ENCODE measurements at places on chromosomes 5 and 9. TPM values are rescaled to one million over a fixed set of nuclear protein-coding genes. Genes with fewer than 3 reads are reported as not detected.
A peak's percentile ranks its signal among the peaks of the same experiment; 100 is the strongest.

Gene ARPC5L
- 28.2 TPM for polyA plus RNA-seq

Gene CAMK2A
- 116 TPM for polyA plus RNA-seq

Gene PIP5K1B
- polyA plus RNA-seq: 1.7 TPM

DNA sequence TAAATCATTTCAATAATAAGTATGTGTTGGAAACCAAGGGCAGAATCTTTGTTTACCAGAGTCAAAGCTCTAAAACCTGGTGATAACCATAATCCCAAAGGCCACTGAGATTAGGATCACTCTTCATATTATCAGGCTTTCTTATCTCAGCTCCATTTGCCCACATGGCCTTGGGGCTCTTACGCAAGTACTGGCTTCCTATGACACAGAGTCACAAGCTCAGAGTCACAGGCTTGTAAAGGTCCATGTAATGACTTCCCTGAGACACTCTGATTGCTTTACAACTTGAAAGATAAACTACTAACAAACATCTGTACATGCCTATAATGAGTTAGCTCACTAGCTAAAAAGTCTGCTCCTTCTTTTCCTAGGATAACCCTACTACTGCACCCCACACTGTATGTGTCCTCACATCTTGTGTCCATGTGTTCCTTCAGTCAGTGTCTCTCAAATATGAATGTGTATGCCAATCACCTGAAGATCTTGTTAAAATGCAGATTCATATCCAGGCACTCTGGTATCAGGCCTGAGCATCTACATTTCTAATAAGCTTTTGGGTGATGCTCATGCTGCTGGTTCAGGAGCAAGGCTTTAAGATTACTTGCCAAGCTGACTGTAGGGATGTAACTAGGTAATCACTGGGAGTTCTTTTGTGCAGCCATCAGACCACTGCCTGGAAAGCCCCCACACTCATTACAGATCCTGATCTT lies 28.4 kb downstream of the SEMA6A start:
- DNase-seq: no peak

Gene FAM200C
- polyA plus RNA-seq: 12.2 TPM

DNA sequence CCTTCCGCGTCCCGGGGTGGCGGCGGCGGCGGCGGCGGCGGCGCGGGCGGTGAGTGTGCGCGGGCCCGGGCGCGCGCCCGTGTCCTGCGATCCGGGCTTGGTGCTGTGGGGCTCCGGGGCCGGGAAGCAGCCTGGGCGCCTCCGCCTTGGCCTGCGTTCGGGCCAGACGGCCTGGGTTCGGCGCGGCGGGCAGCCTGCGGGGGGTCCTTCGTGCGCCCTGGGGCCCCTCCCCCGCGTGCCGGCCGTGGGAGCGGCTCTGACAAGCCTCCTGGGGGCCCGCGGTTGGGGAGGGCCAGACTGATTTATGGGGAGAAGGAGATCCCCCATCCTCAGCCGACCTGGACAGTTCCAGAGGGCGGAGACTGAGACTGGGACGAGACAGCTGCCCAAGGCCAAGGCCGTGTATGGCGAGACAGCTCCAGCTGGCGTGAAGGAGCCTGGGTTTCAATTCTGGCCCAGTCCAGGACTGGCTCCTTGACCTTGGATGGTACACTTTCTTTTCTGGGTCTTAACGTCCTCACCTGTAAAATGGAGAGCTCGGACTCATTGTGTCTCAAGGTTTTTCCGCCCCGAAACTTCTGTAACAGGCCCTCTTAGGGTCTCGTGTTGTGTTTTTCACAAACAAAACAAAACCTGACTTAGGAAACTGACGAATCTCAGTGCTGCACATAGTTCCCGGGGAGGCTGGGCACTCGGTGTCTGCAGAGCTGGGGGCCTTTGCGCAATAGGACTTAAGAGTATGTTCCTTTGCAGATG lies 603 bp downstream of the TMEM268 start:
- DNase-seq: peak; percentile 55

DNA sequence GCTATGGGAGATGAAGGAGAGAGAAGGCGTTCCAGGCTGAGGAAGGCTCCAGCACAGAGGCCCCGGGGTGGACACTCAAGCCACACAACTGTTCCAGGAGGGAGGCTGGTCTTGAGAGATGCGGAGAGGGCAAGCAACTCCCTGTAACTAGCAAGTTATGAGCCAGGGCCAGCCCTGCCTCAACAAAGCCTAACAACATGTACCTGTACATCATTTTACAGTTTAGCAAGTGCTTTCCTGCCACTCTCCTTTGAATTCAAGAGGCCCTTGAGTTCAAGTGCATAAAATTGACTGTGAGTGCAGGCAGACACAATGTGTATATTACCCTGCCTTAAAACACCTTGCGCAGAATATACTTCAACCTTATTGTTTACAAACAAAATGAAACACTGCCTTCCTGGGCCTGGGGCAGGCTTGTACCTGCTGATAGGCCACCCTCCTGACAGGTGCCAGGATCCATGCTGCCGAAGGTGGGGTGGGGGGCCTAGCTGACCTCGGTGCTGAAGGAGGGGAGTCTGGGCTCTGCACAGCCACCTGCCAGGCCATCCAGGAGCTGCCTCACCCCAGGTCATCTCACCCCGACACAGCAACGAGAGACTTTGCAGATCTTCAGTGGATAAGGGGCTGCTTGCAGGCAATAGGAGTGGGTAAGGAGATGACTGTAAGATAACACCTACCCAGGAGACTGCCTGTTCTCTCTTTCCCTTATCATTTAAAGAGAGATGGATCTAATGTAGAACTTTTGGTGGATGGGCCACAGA lies 80.0 kb downstream of the PPARGC1B start:
- no peak for DNase-seq

DNA sequence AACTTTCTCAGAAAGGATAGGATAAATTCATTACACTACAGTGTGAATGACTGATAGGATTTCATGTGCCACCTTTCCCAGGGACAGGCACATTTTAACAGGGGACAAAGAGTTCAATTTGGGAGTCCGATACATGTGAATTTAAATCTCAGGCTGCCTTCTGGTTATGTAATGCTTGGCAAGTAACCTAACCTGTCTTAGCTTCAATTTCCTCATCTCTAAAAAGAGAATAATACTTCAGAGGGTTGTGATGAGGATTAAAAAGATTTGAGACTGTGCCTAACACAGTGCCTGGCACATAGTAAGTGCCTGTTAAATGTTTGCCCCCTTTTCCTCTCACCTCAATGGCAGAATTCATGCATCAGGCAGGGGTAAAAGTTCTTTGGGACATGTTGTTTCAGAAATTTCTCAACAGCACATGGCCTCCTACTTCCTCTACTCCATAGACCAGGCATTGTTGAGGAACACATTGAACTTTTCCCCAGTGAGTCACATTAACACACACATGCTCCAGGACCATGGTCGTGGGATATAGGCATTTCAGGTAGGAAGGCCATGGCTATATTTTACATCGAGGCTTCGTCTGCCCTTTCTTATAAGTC lies 94.6 kb upstream of the EGFLAM start:
- no peak for DNase-seq

DNA sequence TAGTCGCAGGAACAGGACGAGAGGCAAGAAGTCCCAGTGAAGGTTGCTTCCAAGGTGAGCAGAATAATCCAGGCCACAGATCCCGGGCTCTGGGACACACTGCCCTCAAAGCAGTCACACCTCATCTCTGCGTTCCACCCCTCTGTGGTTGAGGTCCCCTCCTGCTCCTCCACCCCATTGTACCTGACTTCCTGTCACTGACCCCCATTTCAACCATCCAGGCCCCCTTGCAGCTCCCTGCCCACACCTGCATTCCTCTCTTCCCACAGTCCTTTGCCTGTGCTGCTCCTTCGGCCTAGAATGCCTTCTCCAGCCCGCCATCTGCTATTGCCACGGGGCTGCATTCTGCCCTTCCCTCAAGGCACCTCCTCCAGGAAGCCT lies 73.5 kb downstream of the PAX5 start:
- no peak for DNase-seq

GRCh38 chr5:140220698-140221064 lies 45.7 kb downstream of the CYSTM1 start:
- DNase-seq: no peak

DNA sequence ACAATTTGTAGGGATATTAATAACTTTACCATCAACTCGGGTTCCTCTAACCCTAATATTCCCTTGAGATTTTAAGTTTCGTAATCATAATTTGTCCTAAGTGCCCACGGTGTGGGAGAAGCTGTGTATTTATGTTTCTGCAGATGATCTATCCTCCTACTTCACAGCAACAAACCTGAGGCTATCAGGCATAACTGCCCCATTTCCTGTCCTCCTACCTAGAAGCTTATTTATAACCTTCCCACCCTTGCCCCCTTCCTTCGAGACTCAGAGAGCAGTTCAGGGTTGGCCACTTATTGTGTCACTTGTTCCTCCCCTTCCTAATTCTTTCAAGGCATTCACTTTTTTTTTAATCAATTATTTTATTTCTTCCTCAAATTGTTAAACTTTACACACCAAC lies 29.6 kb upstream of the LCP2 start:
- no peak for DNase-seq

DNA sequence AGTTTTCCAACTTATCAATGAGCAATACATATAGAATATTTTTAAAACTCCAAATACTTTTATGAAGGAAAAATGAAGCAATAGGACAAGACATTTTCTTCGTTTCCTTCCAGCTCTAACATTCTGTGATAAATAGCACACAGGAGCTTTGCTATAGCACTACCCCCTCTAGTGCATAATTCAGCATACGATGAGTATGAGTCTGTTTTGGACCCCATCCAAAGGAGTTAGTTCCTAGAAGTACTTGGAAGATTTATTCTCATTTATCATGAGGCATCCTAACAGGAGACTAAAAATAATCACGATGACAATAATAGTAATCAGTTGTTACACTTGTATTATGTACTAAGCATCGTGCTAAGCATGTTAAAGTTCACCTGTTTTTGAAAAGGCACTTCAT lies 1061.3 kb upstream of the DMAC1 start:
- DNase-seq: no peak

GRCh38 chr9:104906441-104907277 lies 21.3 kb downstream of the ABCA1 start:
- DNase-seq: no peak

Gene MYOZ3
- 12.5 TPM for polyA plus RNA-seq

Gene FOXD4
- 2.7 TPM for polyA plus RNA-seq

DNA sequence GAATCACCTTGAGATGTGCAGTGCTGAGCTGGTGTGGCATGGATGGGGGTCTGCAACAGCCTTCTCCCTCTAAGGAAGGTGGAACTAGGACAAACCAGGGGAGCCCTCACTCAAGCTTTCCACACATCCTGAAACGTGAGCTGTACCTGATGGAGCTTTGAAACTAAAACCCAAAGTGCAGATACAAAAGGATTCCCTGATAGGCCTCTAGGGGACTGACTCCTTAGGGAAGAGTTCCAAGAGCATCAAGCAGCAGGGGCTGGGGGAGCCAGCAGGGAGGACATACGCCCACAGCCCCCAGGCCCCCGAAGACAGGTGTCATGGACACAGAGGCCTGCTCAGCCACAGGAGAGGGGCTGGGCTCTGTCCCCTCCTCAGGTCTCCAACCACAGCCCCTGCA lies 17.7 kb downstream of the ARHGEF37 start:
- no peak for DNase-seq

Gene IL13
- not detected for polyA plus RNA-seq

Gene ZNF782
- 4.3 TPM for polyA plus RNA-seq

- DNase-seq: no peak
Measured at GRCh38 chr9:37936965-37937364, 33.0 kb upstream of the SLC25A51 start.

- no peak for DNase-seq
Measured at GRCh38 chr5:97847920-97848631, 665.0 kb upstream of the RIOK2 start.

Measured in hindlimb muscle (tissue), 1 donor.